ENCODE measurements at places on chromosomes 11 and 22.

DNA sequence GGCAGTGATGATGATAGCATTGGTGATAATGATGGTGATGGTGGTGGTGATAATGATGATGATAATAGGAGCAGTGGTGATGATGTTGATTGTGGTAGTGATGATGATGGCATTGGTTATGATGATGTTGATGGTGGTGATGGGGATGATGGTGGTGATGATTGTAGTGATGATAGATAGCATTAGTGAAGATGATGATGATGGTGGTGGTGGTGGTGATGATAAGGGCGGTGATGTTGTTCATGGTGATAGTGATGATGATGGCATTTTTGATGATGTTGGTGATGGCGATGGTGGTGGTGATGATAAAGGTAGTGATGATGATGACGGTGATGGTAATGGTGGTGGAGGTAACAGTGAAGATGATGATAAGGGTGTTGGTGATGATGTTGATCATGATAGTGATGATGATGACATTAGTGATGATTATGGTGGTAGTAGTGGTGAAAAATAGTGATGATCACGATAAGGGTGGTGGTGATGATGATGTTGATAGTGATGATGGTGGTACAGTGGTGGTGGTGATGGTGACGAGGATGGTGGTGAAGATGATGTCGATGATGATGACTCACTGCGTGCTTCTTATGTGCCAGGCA, 93.0 kb downstream of the MPPED1 start:
- no peak for DNase-seq

DNA sequence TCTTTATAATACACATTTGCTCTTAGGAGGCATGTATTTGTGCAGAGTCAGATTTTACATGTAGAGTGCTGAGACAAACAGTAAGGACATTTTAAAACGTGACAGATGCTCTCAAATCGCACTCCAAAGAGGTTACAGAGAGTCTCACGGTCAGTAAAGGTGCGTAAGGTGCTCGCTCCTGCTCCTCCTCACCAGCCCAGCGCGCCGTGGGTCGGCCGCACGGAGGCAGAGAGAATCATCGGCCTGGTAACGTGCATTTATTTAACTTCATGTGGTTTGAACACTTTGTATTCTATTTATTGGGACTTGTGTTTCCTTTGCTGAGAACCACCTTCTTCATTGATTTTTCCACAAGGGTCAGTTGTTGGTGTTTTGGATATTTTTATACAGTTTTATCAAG, 900.1 kb downstream of the BRD1 start:
- no peak for DNase-seq

DNA sequence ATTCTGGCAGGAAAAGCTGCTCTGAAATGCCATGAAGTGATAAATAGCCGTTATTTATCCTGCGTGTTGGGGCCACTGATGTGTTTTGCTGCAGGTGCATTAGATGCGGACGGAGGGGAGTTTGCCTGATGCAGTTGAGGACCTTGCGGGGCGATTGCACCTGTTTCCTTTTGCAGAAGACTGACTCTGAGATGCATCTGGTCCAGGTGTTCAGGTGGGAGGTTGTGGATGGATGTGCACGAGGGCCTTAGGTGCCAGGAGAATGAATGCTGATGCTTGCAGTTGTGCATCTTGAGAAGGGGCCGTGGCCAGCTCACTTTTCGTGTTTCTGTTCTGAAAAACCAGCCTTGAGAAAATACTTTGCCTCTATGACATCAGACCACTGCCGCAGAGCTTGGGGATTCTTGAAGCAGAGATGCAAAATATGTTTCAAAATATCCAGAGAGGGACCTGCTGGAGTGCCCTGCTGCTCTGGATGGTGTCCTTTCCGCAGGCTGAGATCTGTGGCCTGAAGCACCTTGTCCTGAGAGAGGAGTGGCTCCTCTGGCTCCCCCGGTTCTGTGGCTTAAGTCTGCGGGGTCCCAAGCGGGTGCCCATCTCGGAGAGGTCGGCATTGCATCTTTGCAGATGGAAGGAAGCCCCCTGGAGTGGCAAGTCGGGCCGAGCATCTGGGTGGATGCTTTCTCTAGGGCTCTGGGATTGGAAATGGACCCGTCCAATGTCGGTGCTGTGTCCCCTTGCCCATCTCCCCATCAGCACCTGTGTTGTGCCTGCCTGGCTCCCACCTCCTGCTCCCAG, 1031.1 kb downstream of the TBC1D22A start:
- DNase-seq: no peak

DNA sequence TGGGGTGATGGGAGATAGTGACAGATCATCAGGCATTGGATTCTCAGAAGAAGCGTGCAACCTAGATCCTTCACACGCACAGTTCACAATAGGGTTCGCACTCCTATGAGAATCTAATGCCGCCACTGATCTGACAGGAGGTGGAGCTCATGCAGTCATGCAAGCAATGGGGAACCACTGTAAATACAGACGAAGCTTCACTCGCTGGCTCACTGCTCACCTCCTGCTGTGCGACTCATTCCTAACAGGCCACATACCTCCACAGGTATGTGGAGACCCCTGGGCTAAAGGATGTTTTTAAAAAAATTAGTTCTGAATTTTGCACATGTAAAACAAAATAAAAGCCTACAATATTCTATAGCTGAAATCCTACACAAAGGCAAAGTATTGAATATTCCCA, 20.5 kb upstream of the TEAD1 start:
- DNase-seq: no peak

DNA sequence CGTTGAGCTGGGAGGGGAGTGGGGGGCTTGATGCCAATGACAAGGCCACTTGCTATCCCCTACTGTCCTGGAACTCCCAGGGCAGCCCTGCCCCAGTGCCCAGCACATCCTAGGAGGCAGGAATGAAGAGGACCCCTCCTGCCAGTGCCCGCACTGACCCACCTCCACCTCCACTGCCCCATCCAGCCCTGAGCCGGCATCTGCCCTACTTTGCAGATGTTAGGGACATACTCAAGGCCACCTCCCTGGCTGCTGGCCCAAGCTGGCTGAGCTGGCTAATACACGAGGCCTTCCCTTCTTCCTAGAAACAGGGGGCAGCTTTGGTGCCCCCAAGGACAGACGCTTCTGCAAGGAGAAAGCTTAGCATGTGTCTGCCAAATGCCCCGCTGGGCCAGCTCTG, 10.8 kb downstream of the DHCR7 start:
- DNase-seq: no peak
